ENCODE measurements at places on chromosomes 5 and 9.

GRCh38 chr5:58918021-58918729, 335.3 kb downstream of the RAB3C start:
- no peak for DNase-seq

- DNase-seq: peak; percentile 68
These were observed 10.0 kb upstream of the PLIN2 start for GRCh38 chr9:19137282-19137681.

- peak; percentile 80 for DNase-seq
These were observed 556 bp downstream of the PCDHGC3 start for GRCh38 chr5:141476132-141476911.

DNA sequence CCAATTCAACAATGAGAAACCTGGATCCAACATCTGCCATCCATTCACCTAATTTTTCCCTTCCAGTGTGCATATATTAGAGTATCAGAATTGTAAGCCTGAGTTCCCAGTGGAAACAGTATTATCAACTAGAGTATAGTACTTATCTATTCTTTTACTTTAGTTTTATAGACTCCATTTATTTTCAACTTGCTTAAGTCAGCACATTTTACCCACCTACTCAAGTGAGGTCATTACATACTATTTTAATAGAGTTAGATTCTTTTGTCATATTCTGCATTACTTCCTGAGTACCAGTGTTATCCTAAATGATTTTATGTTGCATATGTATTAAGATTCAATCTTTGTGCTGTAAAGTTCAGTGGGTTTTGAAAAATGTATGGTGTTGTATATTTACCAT, 1393.3 kb downstream of the MAT2B start:
- no peak for DNase-seq

- DNase-seq: no peak
These were observed 5.9 kb downstream of the FCN2 start for GRCh38 chr9:134886413-134886913.

GRCh38 chr5:10946050-10946449, 185.0 kb upstream of the DAP start:
- no peak for DNase-seq

DNA sequence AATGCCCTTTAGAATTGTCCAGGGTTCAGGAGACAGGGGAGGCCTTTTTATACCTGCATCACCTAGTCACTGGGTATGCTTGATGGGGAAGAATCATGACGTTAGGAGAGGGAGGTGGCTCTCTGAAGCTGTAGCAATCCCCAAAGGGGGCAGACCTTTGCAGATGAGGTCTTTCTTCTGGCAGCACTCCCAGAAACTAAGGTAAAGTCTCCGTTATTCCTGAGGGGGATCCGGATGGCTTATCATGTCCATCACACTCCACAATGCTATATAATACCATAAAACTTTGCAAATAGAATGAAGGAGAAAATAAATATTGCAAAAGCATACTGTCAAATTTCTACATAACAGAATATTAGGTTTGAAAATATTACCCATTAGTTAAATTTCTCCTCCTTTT, 21.5 kb upstream of the CAST start:
- no peak for DNase-seq

DNA sequence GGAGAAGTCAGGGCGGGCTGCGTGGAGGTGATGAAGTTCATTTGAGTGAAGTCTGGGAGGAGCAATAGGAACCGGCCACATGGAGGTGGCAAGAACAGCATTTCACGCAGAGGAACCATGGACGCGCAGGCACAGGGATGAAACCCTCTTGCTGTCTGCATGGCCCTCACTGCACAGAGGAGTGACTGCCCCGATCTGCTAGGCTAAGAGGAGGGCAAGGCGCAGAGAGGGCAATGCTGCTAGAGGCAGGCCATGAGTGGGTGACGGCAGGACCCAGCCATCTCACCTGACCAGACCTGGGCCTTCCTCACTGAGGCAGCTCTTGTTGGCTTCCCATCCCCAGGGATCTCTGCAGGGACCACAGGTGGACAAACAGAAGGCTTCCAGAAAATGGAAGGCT, 90.3 kb downstream of the BARX1 start:
- no peak for DNase-seq

Measured in astrocyte (in vitro differentiated cells and primary cell).